ENCODE measurements at places on chromosomes 13 and 19.

- DNase-seq: no peak
These were observed 23.6 kb downstream of the DCAF15 start for GRCh38 chr19:13975870-13976269.

GRCh38 chr19:803099-803561 is 5.9 kb downstream of the PTBP1 start:
- no peak for DNase-seq

DNA sequence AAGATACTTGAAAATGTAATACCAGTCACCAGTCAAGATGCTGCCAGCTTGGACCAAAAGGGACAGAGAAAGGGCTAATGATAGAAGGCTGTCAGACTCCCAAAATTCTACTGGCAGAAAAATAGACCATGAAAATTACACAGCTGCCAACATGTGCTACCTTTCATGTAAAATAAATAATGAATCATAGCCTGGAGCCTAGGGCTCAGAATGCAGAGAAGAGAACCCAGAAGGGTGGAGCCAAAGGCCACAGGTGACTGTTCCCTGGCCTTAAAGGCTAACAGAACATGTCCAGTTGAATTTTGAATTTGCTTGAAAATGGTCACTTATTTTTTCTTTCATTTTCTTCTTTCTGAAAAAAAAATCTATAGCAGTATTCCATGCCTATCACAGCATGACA is 1827.0 kb upstream of the MIR17HG start:
- DNase-seq: no peak

DNA sequence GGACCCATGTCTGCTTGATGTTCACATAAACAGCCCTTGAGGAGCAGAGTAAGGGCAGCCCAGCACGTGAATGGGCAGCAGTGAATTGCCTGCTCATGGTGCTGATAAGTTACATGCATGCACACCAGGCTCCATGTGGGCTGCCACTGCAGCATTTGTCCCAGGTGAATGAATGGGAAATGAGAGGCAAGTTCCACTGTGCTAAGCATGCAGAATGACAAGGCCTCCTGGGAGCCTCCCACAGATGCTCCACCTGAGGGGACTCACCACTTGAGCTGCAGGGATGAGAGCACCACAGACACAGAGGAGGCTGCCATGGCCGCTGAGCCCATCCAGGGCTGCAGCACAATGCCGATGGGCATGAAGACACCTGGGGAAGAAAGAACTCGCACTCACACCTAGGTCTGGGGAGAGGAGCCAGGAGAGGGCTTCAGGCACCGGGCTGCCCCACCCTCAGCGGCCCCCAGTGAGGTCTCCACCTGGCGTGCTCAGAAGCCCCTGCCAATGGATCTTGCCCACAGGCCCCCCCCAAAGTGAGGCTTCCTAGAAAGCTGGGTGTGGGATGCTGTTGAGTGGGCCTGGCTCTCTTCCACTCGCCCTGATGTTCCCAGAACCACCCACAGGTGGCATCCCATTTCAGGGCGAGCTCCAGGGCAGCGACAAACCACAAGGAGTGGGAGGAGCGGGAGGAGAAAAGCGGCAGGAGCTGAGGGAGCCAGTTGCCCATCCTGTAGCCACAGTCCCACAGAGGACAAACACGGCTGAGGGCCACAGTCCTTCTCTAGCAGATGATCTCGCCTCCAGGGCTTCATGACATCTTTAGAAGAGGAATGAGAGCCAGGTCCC is 73.8 kb downstream of the CCDC70 start:
- DNase-seq: no peak

DNA sequence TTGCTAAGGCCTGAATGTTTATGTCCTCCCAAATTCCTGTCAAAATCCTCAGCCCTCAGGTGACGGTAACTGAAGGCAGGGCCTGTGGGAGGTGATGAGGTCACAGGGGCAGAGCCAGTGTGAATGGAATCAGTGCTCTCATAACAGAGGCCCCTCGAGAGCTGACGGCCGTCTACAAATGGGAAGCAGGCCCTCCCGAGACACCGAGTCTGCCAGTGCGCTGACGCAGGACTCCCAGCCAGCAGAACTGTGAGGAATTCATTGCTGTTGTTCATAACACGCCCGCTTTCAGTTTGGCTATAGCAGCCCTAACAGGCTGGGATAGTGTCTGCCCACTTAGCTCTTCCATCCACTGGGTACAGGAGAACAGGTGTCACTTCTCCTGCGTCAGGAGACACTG is 41.2 kb downstream of the CARS2 start:
- DNase-seq: no peak

- DNase-seq: no peak
These were observed 165.4 kb downstream of the KCTD12 start for GRCh38 chr13:76720821-76721220.

DNA sequence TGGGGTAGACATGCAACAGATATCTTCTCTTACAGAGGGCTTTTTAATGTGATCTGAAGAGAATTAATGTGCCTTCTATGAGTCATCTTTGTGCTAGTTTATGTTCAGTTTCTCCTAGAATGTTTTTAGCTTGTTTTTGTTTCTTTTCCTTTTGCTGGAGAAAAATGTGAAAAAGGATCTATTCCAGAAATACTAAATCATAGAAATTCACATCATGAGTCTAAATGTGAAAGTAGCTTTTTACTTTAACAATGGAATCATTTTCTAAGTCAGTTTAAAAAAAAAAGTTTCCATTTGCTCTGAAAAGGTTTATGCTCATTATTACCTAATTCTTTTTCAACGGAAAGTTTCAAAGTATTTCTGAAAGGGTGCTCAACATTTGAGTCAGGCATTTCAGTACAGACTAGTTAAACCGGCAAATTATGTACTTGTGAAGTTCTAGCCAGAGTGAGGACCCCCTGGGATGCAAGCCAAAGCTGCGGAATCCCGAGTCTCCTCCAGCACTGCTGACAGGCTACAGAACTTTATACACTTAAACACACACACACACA is 72.9 kb downstream of the SPATA13 start:
- DNase-seq: no peak

- no peak for DNase-seq
These were observed 28.1 kb downstream of the BRD4 start for GRCh38 chr19:15304140-15304705.

GRCh38 chr13:105514401-105514800 is 1021.1 kb downstream of the EFNB2 start:
- DNase-seq: no peak

- DNase-seq: no peak
These were observed 135.0 kb downstream of the CRYL1 start for GRCh38 chr13:20390526-20391175.
